ENCODE measurements at places on chromosomes 6 and 20.

- DNase-seq: no peak
Observed at GRCh38 chr6:165515963-165516624, 146.9 kb downstream of the PDE10A start.

DNA sequence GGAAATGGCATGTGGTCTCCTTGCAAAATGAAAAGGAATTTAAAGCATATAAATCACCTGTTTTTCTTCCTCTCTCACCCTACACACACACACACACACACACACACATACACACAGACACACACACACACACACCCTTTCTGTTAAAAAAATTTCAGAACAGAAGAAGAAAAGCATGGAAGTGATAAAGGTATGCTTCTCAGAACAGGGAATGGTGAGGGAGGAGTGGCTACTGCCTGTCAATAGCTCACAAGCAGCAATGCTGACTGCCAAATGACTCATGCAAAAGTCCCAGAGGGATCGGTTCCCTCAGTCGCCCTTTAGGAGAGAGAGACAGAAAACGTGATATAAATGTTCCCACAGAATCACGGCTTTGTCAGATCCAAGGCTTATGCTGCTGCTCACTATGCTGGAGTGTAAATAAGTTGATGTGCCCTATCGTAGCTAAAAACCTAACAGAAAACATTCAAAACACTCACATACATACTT is 102.6 kb downstream of the IBTK start:
- no peak for DNase-seq

GRCh38 chr6:65633501-65633900 is 73.5 kb downstream of the EYS start:
- no peak for DNase-seq

DNA sequence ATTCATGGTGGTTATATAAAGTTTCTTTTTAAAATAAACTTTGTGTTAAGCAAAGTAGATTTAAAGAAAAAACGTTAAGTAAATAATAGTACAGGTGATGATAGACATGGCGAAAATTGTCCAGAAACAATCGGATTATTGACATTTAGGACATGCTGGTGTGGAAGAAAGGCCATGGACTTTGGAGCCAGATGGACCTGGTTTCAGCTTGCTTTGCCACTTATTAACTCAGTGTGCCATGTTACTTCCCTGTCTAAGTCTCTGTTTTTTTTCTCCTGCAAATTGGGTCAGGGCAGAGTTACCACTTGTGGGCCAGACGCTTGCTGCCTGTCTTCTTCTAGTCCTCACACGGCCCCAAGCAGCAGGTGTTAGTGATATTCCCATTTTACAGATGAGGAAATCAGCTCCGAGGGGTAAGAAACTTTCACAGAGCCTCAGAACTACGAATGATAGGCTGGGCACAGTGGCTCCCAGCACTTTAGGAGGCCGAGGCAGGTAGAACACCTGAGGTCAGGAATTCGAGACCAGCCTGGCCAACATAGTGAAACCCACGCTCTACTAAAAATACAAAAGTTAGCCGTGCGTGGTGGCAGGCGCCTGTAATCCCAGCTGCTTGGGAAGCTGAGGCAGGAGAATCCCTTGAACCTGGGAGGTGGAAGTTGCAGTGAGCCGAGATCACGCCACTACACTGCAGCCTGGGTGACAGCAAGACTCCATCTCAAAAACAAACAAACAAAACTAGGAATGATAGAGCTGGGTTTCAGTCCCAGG is 12.4 kb downstream of the KIF3B start:
- no peak for DNase-seq

DNA sequence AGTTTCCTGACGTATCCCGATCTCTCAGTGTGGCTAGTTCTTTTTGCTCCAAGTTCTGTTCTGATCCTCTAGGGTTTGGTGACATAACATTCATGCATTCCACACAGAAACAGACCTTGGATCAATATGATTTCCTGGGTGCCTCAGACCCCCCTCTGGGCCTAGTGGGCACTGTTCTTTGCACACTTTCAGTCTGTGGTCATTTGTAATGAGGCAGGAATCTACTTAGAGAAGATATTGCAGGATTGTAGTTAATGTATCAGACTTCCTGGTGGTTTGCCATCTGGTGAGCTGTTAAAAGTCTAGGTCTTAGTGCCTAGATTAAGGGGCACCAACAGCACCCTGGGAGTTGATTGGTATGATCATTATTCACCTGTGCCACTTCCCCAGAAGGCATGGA is 7.5 kb downstream of the BEND6 start:
- no peak for DNase-seq

- no peak for DNase-seq
Observed at GRCh38 chr20:11255860-11256259, 582.1 kb upstream of the JAG1 start.

- DNase-seq: no peak
Observed at GRCh38 chr6:103122766-103123601, 1729.5 kb downstream of the GRIK2 start.

- DNase-seq: no peak
Observed at GRCh38 chr6:47437592-47437991, 40.0 kb upstream of the CD2AP start.

- DNase-seq: no peak
Observed at GRCh38 chr6:31784098-31784925, 7.2 kb upstream of the VWA7 start.

DNA sequence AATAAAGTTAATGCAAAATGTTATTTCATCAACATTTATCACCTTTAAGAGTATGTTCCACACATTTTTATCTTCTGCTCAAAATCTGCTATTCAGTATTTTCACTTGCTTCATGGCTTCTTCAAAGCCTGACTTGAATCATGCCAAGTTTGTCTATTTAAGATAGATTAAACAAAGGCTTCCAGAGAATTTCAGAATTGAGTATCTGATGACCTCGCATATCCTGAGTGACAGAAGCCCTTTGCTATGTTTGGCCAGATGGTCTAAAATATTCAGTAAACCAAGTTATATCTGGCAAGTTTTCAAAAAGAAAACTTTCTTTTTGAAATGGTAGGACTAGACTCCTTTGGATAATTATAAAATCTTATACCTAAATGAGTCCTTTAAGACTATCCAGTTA is 348.9 kb upstream of the KCNQ5 start:
- no peak for DNase-seq

GRCh38 chr6:131602781-131603312 is 25.2 kb downstream of the MED23 start:
- no peak for DNase-seq

DNA sequence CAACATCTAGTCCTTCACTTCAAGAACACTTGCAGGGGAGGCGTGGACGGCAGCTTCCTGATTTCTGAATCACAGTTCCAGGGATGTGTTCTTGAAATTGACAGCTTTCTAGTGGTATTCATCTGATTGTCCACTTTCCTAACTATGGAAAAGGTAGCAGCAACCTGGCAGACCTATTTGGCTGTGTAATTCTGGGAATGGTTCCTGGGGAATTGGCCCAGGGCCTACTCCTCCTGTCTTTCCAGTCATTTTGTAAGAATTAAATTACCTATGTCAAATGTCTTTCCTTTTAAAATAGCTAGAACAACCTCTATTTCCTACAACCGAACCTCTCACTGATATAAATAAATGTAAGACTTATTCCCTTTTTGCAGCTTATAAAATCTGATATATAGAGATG is 85.5 kb upstream of the RSPO3 start:
- no peak for DNase-seq

DNA sequence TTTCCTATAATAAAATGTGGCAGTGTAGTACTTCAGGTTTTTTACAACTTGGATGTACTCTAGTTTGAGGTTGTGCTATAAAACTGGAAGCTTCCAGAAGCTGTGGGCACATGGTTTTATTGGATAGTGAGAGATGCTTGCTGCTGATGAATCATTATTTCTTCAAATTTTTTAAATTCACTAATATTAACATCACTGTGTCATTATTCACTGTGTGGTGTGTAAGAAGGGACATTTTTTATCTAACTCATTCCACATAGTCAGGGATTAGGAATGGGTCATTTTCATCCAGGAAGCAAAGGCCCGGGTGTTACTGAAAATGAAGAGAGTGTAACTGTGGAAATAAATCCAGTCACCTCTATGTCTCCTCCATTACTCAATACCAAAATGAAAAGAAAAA is 421.0 kb downstream of the TENT5A start:
- DNase-seq: no peak

DNA sequence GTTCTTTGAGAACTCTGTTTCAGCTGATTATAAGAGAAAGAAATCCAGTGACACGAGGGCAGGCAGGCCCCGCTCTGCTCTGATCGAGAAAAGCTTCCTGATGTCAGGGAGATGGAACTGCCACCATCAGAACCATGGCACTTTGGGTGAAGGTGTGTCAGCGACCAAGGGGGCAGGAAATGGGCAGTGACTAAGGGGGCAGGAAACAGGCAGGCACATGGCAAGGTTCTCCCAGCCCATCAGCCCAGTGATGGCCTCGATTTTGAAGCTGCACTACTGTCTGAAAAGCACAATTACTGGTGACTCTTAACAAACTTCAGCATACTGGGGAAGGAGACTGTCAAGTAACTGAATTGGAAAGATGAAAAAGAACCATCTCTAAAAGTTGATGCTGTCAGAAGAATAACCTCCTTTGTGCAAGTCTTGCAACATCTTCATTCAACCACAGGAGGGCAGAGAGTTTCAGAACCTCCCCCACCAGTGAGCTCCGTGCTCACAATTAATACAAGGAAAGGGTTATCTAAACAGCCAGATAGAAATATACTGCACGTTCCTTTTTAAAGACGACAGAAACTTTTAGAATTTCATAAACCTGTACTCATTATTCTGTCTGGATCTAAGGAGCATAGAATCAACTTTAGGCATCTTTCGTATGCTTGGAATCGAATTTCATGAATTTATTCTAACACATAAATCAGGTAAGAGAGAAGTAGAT is 39.1 kb downstream of the TMX4 start:
- peak; percentile 15 for DNase-seq

DNA sequence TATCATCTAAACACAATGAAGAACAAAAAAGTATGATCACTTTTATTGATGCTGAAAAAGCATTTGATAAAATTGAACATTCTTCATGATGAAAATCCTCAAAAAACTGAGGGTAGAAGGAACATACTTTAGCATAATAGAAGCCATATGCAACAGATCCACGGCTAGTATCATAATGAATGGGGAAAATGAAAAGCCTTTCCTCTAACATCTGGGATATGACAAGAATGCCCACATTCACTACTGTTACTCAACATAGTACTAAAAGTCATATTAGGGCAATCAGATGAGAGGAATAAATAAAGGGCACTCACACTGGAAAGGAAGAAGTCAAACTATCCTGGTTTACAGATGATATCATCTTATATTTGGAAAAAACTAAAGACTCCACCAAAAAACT is 256.6 kb downstream of the RFPL4B start:
- no peak for DNase-seq

Data from CD4-positive, alpha-beta T cell treated with Interleukin-4 for 4 hours (primary cell).